ENCODE measurements at places on chromosomes 11 and 22. TPM values are rescaled to one million over a fixed set of nuclear protein-coding genes. Genes with fewer than 3 reads are reported as not detected.

Gene RIMBP3B
- total RNA-seq = 0.26 TPM

Gene KCNJ5
- not detected for total RNA-seq

DNA sequence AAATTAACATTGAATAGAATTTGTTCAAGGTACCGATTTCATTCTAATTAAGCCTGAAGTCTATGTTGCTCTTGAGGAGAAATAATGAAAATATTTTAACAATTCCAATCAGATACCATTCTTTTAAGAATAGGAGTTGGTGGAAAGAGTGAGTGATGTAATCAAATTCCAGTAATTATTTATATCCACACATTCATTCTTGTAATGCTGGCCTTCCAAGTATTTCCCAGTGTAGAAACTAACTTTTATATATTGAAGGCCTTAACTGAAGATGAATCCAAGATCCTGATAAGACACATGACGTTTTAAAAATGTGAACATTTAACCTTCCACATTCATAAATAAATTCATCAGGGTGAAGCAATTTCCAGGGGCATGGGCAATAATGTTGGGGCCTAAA lies 36.6 kb upstream of the PAX6 start:
- no peaks in the 10 kb centered on the region for H3K36me3 ChIP-seq
- H3K27me3 ChIP-seq = peaks cover 16% of the 10 kb centered on the region
- H3K4me3 ChIP-seq = no peak overlapping the region
- DNase-seq = no peak

DNA sequence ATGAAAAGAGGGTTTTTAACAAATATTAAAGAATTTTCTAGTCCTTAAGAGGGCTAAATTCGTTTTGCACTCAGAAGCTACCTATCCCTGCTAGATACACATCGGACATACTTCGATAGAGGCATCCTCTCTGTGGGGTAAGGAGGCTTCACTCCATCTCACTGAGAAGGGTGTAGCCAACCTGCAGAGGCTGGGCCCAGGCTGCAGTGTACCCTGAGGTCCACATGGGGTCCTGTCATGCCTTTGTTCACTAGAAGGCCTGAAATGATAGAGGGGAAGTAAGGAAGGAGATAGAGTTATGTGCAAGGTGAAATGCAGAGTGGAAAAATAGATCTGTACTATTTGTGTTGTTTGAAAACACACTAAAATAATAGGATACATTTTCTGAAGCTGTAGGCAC lies 45.6 kb downstream of the IGSF9B start:
- peaks cover 65% of the 10 kb centered on the region for H3K36me3 ChIP-seq
- H3K4me3 ChIP-seq = no peak overlapping the region
- no peak overlapping the region for H3K27ac ChIP-seq

Gene CREB3L1
- 0.17 TPM for total RNA-seq

- H3K27ac ChIP-seq = no peak overlapping the region
- no peaks in the 10 kb centered on the region for H3K4me1 ChIP-seq
- no peaks in the 10 kb centered on the region for H3K27me3 ChIP-seq
- H3K36me3 ChIP-seq = no peaks in the 10 kb centered on the region
- peak; percentile 74 for DNase-seq
Observed at GRCh38 chr11:17760102-17761029, 25.8 kb downstream of the KCNC1 start.

Gene GTSE1
- 40.8 TPM for total RNA-seq

Gene CASP5
- not detected for total RNA-seq

Gene IGLL1
- total RNA-seq = not detected

Gene DNAJB13
- 1.0 TPM for total RNA-seq

GRCh38 chr11:80846442-80846841 lies 1405.6 kb upstream of the TENM4 start:
- no peak overlapping the region for H3K4me3 ChIP-seq
- H3K27ac ChIP-seq = no peak overlapping the region
- H3K4me1 ChIP-seq = no peaks in the 10 kb centered on the region

Gene MSANTD2
- total RNA-seq = 10.6 TPM

DNA sequence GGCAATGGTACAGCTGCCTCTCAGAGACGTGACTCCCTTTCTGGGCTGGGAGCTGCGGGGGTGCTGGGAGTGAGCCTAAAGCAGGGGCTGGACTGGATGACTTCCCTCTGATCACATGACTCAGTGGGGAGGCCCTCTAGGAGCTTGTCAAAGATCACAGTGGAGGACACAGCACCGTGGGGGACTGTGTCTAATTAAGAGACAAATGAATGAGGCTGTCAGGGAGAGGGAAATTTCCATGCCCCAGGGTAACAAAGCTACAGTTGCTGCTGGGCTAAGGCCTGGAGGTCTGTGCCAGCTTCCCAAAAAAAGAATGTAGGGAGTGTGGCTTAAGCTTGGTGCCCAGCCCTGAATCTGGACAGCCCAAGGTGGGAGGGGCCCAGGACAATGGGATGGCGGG lies 262.8 kb upstream of the PLET1 start:
- H3K27ac ChIP-seq = no peak overlapping the region
- DNase-seq = no peak
- peaks cover 2% of the 10 kb centered on the region for H3K27me3 ChIP-seq
- no peak overlapping the region for H3K4me3 ChIP-seq

Gene RNASEH2C
- total RNA-seq = 86.4 TPM

Gene ART5
- not detected for total RNA-seq

Gene CSRP3
- not detected for total RNA-seq

DNA sequence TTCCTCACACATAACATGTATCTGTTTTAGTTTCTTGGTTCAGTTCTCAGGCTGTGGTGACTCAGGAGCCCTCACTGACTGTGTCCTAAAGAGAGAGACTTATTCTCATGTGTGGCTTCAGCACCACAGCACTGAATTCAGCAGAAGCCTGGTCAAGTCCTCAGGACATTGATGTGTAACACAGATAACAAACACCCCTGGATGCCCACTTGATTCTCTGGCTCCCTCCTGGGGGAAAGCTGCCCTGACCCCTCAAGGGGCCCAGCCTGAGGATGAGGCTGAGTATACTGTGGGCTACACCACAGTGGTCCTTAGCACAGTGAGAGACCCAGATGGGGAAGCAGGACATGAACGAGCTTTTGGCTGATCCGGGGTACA lies 87.2 kb upstream of the VPREB1 start:
- H3K27ac ChIP-seq = no peak overlapping the region
- H3K4me1 ChIP-seq = peaks cover 3% of the 10 kb centered on the region
- H3K27me3 ChIP-seq = peaks cover 14% of the 10 kb centered on the region
- no peak overlapping the region for H3K4me3 ChIP-seq

Gene OR51B5
- total RNA-seq = not detected

Gene C11orf86
- total RNA-seq = not detected
